ENCODE measurements at places on chromosomes 6 and 20. TPM values are rescaled to one million over a fixed set of nuclear protein-coding genes. Genes with fewer than 3 reads are reported as not detected.

- no peak for DNase-seq
These were observed 287.9 kb downstream of the CDC5L start for GRCh38 chr6:44675449-44675848.

DNA sequence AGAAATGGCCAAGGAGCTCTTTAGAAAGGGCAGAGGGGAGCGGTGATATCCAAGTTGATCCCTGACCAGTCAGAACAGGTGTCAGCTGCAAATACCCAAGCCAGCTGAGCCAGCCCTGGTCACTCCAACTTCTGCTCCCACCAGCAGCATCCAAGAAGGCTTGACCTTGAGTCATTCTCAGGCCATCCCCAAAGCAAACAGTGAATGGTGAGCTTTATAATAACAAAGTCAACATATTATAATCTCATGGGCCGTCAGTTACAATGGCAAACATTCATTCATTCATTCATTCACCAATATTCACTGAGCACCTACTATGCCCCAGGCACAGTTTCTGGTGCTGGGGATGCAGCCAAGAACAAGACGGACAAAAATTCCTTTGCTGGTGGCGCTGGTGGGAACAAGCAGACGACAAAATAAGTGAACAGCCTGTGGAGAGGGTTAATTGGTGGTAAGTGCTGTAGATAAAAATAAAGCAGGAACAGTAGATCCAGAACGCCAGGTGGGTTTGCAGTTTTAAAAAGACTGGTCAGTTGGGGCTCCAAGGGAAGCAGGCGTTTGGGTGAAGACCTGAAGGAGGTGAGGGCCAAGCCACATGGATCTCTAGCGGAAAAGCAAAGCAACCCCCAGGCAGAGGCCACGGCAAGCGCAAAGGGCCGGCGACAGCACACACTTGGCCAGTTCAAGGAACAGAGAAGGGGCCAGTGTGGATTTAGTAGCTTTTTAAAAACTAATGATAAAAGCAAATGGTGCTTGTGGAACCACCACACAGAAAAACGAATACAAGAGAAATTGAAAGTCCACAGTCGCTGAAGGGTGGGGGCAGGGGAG lies 131.8 kb upstream of the PTPN1 start:
- DNase-seq = no peak

GRCh38 chr6:39214120-39214813 lies 15.0 kb downstream of the KCNK5 start:
- no peak for DNase-seq

GRCh38 chr6:166906376-166907044 lies 49.8 kb downstream of the RNASET2 start:
- DNase-seq = no peak

DNA sequence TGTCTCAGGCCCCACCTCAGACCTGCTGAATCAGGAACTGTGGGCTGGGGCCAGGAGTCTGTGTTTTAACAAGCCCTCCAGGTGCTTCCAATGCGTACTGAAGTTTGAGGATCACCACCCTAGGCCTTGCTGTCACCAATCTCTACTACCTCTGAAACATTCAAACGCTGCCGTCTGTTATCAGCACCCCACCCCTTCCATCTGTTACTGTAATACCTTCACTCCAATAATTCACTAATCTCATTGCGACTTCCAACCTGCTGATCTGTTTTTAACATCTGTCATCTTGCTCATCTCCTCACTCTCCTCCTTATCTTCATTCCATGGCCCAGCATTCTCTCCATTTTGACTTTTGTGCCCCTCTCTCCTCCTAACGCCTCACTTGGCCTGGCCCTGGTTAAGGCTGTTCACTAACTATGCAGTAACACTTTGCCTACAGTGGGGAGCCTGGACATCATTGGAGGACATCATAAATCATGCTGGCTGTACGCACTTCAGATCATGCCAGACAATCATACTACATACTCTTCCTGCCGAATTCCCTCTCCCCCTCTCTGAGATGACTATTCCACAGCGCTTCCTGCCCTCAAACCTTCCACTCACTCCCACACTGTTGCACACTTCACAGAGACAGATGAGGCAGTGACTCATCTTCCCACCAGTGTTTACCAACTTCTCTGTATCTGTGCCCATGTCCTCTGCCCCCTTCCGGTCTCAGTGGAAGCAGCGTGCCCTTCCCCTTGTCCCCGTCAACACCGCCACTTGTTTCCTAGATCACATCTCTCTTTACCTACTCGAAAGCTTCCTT lies 3.0 kb upstream of the GUCA1B start:
- peak; percentile 69 for DNase-seq

DNA sequence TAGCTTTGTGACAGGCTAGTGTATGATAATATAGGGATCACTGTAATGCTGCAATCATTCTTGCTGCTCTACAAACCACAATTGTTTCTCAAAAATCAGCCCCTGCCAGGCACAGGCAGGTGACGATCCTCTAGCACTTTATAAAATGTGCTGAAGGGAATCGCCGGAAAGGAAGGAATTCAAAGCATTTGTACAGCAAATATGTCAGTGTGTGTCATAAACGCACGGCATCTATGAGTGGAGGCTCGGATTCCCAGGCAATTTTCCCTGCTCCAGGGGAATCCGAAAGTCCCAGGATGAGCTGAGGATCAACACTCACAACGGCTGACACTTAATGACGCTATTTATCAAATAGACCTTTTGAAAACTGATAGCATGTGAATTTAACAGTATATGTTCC lies 1.4 kb downstream of the PHACTR1 start:
- DNase-seq = peak; percentile 84

DNA sequence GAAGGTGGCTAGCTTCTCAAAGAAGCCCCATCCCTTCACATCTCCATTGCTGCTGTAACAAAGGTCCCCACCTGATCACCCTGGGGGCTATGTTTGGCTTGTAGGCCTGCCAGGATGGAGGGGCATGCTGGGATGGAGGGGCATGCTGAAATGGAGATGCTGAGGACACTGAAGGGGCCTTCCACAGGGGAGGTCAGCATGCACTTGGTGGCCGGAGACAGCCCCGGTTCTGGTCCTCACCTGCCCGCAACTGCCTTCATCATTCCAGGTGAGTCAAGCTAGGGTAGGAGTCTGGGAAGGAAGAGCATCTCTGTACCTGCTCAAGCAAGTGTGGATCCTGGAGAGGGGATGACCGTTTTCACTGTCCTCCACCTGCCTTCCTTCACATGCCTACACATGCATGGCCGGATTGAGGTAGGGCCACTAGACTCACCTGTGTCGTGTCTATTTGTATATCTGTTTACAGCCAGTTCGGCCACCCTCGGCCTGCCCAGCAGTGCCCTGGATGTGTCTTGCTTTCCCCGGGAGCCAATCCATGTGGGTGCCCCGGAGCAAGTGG lies 6.0 kb downstream of the L3MBTL1 start:
- DNase-seq = no peak

GRCh38 chr6:133888929-133889556 lies at the start of gene TCF21:
TCF21 (plus strand) TSS chr6:133889113; CDS start chr6:133889398, 285 bp downstream.
- peak; percentile 44 for DNase-seq

DNA sequence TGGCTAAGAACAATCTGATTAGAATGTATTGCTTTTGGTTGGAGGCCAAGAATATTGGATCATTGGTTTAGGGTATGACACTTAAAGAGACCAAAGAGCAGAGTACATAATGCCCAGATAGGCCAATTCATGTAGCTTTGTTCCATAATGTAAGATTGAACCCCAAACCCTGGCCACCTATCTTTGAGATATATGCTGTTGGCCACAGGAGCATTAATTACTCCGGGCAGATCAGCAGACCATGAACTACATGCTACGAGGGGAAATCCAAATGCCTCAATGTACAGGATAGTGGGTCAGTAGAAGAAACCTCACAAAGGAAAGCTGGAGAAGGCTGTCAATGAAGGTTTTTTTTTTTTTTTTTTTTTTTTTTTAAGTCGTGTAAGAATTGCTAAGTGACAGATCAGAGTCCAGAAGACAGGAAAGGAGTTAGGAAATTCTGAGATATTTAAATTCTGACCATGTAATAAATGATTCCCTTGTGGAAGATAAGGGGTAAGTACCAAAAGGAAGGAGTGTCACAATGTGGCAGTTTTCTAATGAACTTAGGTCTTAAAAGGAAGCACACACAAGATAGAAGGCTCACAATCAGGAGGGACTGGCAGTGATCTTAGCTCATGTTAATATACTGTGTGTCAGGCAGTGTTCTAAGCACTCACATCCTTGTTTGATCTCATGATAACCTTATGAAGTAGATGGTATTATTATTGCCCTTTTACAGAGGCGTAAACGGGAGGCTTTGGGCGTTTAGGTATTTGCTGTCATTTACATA lies 61.4 kb downstream of the CARMIL1 start:
- no peak for DNase-seq

- no peak for DNase-seq
These were observed 110.2 kb upstream of the FOXQ1 start for GRCh38 chr6:1201547-1202200.

GRCh38 chr20:40953856-40954255 lies 74.8 kb upstream of the TOP1 start:
- no peak for DNase-seq

The C6orf58 gene
- 0.39 TPM for total RNA-seq

The TNFRSF6B gene
- total RNA-seq = 12.6 TPM

The KCNQ2 gene
- total RNA-seq = 0.17 TPM

The SSTR4 gene
- total RNA-seq = not detected
